CD4-positive, alpha-beta memory T cell (primary cell): ENCODE measurements at places on chromosomes 3 and 15. TPM values are rescaled to one million over a fixed set of nuclear protein-coding genes. Genes with fewer than 3 reads are reported as not detected.

DNA sequence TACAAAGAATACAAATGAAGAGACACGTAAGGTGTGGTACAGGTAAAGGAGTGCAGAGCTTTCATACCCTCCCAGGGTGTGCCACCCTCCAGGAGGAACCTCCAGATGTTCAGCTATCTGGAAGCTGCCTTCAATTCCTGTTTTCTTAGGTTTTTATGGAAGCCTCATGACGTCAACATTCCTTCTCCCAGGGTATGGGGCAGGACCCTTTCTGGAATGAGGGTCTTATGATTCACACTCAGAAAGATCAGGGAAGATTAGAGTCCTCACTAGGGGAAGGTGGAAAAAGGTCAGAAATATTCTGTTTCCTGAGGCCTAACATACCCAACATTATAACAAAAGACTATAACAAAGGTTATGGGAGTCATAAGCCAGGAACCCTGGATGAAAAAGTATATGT is 99.8 kb upstream of the PLCL2 start:
- DNase-seq, result no peak

DNA sequence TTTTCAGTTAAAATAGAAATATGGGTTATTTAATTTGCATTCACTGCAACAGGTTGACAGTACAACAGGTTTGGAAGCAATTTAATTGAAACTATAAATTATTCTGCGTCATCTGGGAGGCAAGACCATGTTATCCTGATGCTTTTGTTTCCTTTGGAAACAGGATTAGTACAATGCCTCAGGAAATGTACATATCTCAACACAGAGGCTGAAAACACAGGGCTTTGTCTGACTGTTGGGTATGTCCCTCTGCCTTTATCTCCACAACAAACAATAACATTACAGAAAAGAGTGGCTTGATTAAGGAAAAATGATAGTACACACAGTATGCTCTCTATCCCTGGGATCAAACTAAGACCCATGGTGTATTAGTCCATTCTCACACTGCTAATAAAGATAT is 95.7 kb downstream of the KCNMB2 start:
- DNase-seq, result no peak

The CHRNA7 gene
- not detected for total RNA-seq

The GOLGA8M gene
- 2.9 TPM for total RNA-seq

DNA sequence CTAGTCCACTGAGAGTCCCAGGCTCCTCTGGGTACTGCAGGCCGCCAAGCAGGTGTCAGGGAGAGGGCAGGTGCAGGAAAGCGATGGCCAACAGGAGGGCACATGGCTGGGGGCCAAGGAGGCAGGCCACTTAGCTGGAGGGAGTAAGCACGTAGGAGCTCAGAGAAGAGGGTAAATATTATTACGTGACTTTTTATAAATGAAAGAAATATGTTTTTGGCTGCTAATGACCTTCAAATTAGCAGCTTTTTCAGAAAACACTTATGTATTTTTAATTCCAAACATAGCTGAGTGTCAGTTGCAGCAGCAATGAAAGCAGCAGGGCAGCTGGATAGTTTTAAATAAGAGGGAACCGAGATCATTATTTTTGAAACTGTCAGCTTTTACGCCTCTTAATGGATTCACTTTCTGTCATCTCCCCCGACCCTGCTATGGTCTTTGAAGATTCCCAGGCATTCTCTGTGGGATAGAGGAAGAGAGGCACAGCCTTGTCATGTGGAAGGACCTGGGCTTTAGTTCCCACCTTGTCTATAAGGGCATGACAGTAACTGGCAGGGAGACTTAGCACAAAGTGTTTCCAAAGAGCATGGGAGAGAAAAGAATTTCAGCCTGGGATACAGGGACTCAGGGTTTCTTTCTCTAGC is 477.1 kb downstream of the EPHB1 start:
- DNase-seq, result no peak

DNA sequence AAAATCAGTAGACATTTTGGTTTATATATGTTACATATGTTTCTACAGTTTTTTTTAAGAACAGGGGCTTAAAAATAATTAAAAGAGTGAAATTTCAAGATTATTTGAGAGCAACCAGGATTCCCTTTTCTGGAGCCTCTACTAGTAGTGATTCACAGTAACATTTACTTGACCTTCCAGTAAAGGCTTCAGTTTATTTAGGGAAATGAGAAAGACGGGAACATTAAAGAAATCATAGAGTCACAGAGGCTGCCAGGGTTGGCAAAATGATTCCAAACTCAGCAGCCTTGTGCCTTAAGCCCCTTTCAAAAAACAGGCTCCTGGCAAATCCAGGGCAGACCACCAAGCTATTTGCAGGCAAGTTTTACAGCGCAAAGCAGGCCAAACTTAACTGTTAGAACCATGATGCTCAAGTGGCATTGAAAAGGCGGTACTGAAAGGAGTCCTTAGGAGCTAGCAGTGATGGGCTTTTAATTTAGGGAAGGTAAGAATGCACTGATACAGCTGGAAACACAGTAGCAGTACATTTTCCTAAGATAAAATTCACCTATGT is 201.1 kb upstream of the ADAMTS9 start:
- DNase-seq, result no peak

GRCh38 chr3:122415762-122416654 is at the start of gene WDR5B:
Gene WDR5B, minus strand, starts transcription at chr3:122416062. Its CDS starts 534 bp downstream, at chr3:122415528.
- DNase-seq, result peak; percentile 98
